ENCODE measurements at places on chromosomes 5 and 9.
A peak's percentile ranks its signal among the peaks of the same experiment; 100 is the strongest.

DNA sequence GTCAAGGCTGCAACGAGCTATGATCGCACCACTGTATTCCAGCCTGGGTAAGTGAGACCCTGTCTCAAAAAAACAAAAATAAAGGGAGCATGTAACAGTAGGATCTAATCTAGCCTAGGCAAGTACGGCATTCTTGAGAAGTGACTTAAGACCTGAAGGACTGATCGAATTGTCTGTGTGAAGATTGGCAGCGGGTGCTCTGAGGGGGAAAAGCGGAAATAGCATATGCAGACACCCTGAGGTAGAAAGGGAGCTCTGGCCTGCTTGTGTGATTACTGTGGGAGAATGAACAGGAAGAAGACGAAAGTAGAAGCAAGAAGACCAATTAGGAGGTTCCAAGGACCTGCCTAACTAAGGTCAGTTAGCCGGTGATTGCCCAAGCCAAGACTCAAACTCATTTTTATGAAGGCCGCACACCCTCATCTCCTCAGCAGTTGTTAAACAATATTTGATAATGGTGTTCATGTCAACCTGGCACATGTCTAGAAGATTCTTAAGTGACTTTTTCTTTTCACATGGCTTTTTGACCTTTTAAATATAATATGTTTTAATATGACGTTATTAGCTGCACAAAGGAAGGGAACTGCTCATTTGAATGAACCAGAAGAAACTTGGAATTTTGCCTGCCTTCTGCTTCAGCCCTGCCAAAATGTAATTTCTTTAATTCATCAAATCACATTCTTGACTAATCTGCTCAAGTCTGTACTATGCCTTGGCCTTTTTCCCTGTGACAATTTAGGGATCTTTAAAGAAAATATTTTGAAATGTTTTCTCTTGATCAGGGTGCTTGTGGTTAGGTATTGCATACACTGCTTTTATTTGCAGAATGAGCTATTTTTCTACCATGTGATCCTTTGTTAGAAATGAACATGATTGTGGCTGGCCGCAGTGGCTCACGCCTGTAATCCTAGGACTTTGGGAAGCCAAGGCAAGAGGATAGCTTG, 289.2 kb upstream of the DMRT1 start:
- DNase-seq, result no peak

GRCh38 chr5:60371065-60371464, 328.9 kb downstream of the DEPDC1B start:
- no peak for DNase-seq

DNA sequence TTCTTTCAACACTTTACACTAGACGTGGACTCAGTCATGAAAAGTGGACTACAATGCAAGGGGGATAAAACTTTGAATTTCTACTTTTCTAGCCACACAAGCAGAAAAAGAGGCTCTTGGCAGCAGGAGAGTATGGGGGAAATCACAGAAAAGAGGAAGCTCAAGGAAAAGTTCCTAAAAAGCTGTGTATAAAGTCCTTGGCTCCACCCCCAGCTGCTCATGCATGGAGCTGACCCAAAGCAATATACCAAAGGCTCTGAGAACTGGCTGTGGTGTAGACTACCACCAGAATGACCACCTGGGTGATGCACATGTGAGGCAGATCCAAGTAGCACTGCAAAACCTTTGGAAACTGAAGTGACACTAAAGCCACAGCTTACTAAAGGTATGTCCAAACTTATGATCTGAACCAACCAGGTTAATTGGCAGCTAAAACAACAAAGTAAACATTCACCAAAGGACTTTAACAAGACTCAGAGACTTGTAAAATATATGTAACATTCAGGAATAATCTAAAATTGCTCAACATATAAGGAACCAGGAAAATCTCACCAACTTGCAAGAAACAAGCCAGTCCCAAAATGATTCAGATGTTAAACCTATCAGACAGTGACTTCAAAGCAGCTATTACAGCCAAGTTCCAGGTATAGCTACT, 55.5 kb upstream of the RASGRF2 start:
- no peak for DNase-seq

DNA sequence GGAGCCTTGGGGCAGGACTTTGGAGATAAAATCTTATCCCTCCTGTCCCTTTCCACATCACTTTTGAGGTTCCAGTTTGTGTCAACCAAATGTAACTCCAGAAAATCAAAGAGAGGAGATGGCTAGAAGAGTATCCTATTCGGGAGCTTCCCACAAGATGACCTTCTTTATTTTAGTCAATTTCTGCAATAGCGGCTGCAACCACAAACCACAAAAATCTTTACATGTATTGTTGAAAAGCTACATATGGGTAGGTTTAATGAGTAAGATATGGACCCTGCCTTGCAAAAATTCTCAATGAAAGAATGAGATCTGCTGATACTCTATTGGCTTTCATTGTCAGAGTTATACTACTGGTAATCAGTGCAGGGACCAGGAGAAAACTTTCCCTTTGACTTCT, 92.2 kb upstream of the MAMDC2 start:
- DNase-seq, result no peak

GRCh38 chr5:134005417-134006061, 764 bp upstream of the VDAC1 start:
- peak; percentile 41 for DNase-seq

DNA sequence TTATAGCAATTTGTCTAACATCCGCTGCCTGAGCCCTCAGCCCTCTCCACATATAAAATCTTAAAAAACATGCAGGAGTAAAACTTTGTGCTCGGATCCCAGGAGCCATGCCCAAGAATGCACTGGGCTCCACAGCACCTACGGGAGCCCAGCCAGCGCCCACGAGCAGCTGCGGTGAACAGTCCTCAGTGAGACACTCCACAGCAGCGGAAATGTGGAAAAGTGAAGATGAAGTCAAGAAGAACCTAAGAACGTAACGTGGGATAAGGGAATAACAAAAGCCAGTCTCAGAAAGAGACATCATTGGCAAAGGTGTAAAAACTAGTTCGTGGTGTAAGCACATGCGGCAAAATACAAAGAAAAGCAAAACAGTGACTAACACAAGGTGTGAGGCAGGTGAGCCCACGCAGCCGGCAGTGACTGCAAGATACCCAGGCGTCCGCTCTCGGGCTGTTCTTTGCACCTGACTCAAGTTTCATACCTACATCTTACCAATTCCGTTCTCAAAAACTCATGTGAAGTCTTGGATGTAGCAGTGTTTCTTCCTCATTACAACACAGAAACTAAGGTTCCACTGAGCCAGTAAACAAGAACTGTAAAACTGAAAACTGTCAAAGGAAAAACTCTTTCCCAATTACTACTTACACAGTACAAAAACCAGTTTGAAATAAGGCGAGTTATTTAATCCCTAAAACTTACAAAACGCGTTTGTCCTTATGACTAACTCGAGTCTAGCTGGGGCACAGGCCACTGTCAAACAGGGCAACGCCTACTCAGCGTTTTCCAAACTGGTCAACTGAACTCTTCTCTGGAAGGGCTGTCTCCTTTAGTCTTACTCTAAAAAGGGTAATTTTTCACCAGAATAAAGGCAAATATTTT, 1.7 kb downstream of the CAMSAP1 start:
- peak; percentile 67 for DNase-seq

DNA sequence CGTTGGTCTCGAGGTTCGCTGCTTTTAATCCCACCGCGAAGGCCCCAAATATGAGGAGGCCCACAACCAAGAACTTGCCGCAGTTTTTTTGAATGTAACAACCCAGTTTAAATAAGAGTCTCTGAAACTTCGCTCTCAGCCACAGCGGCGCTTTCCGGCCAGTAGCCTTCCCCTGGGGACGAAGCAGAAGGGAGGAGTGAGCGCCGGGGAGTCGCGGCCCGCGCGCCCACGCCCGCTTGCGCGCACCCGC, 10.4 kb downstream of the PTCH1 start:
- peak; percentile 40 for DNase-seq

DNA sequence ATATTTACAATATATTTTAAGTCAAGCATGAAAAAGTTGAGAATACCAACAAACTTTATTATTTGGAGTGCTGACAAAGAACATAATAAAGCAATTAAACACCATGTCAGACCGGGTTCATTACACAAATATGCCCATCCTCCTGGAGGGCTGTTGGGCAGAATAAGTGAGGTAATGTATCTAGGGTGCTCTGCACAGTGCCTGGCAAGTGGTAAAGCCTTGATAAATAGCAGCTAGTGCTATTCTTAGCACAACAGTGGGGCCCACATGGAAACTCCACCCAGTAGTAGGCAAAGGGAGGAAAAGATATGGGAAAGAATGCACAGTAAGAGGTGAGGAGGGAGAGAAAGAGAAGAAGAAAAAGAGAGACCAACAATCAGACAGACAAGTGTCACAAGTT, 97.7 kb downstream of the SLC1A3 start:
- no peak for DNase-seq
